ENCODE measurements at places on chromosomes 12 and 14.

GRCh38 chr12:47965581-47965980, 2.2 kb downstream of the TMEM106C start:
- no peak for DNase-seq

DNA sequence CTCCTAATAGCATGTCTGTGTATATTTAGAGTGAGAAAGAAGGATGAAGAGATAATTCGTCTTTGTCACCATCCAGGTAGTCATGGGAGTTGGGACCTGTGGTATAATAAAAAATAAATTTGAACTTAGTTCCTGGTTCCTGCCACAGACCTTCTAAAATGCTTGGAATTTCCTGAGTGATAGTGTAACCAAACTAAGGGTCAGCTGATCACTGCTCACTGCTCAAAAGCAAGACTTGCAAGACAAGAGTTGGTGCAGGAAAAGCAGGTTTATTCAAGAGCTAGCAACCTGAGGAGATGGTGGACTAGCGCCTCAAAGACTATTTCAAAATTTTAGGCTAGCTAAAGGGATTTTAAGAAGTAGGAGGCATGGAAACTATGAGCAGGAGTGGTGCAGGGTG, 19.1 kb downstream of the ANG start:
- DNase-seq = no peak

DNA sequence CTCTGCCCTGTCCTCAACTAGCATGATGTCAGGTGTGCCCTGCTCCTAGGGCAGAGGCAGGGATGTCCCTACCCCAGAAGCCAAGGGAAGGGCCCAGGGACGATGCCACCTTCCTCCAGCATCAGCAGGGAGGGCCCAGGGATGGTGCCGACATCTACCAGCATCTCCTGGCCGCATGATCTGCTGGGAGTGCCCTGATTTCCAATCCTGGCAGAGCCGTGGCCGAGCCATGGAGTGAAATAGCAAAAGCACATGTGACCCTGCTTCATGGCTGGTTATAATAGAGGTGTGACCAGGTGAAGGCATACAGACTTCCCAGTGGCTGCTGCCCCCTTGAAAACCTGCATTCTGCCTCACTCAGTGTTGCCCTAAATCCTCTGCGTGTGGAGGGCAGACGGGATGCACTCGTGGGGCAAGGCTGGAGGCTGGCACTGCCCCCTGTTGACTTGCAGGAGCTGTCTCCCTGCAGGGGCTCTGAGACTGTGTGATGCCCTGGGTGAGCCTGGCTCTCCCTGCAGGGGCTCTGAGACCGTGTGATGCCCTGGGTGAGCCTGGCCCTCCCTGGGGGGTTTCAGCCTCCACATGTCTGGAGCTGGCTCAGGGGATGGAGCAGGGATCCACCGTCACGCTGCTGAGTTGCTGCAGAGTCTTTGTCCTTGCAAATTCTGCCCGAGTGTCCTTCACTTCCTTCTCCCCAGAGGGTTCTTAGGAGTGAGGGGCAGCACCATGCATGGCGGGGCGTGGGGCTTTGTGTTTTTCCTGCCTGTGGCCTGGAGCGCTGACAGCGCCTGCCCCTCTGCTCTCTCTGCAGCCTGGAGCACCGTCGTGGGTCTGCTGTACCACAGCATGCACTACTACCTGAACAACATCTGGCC, 51.7 kb downstream of the ADGRD1 start:
- DNase-seq = no peak

- DNase-seq = no peak
Observed at GRCh38 chr14:103549361-103550311, 12.8 kb downstream of the BAG5 start.

- no peak for DNase-seq
Observed at GRCh38 chr12:46470036-46470627, 97.6 kb upstream of the SLC38A2 start.

DNA sequence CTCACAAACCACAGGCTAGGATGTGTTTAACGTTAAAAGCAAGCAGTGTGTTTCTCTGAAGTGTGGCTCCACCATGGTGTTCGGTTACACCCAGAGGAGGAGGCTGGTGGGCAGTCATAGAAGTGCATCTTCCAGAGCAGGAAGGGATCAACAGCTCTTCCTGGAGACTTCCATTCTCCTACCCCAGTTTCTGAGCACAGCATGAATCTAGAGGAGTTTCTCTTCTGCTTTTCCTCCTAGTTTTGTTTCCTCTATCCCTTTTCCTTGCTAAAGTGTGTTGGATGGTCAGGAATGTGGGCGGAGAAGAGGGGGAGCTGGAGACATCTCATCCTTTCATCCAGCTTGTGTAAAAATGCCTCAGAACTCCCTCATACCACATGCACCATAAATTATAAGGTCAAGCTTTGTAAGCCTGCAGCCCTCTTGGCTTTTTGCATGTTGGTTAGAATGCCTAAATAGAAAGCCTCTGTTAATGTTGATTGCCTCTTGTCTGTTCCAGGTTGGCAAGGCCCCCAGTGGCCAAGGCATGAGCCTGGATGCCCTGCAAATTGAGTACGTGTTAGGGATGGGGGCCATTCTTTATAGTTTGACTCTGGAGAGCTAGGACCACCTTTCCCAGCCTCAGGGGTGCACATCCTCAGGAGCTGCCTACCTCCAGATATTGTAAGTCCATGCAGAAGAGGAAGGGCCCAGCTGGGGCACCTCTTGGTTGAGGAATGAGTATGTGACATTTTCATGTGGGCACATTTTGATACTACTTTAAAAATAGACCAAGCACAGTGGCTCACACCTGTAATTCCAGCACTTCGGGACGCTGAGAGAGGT, 4.0 kb upstream of the CKAP4 start:
- no peak for DNase-seq

DNA sequence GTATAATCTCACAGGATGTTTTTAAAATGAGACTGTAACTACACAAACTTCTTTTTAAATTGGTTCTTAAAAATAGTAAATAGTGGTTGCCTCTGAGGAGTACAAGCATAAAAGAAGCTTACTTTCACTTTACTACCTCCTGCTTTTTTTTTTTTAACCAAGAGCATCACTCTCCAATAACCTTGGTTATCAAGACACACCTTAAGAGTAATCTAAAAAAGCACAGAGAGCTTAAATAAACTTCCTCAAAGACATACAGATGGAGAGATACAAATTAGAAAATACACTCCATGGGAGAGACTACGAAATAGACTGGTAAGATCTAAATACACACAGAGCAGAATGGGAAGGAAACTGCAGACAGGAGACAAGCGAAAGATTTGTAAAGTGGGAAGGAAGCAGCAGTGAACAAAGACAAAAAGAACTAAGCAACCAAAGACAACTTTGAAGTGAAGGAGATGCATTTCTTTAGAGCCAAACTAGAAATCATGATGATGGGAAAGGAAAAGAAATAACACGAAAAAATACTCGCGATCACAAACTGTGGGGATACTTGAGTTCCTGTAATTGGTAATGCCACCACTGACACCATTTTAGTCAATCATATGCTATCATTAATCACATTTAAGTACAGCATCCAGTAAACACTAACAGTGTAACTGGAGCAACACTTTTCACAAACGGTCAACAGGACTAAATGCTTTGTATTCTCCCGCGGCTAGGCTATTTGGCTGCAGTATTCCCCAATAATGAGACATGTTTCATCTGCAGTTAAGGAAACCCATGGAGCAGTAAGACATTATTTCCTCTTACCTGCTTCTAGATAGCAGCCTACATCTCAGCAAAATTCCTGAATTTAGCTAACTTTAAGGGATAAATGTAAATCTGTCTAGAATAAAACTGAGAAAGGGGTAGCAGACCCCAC, 8.2 kb downstream of the SINHCAF start:
- no peak for DNase-seq

DNA sequence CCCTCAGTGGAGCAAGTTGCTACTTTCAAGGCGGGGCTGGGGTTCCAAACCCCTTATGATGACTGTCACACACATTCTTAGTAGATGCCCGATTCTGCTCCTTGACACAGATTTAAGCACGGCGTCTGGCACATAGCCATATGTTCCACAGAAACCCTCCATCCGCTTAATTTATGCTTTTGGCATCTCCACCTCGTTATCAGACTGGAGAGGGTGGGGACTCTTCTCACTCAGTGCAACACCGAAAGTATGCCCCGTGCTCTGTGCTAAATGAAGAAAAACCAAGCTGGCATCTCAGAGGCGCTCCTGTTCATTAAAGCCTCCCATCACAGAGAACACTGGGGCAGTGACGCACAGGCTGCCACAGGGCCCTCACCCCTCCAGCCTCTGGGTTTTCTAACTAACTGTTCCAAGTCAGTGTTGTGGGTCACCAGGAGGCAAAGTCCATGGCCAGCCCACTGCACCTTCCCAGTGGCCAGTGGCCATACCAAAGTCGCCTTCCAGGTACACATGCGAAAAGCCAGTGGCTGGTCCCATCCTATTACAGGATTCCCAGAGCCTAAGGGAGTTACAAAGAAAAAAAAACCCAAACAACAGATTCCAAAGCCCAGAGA, 27.3 kb downstream of the CCDC88C start:
- DNase-seq = no peak

GRCh38 chr14:53265025-53265424, 111.9 kb upstream of the DDHD1 start:
- no peak for DNase-seq

DNA sequence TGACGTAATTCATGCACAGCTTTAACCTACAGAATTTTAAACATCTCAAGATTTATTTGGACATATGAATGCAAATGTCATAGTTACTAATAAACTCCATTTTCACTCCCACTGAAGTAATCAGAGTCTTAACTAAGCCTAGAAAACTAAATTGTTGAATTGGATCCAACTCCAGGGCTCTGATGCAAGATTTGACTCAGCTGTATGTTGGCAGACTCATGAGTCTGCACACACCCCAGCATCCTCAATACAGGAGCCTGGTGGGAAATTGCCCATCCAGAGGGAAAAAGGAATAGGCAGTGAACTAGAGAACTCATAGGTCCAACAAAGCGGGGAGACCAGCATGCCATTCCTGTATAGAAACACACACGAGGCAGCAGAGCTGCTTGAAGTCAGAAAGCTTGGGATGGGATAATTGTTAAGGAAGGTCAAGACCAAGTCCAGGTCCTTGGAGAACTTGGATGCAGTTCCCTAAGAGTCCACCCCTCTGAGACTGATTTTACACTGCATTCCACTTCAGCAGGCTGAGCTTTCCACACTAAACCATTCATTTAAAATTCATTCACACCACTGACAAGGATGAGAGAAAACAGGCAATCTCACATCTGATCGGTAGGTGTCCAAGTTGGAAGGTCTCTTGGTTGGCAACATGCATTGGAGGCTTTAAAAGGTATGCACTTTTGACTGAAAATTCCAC, 14.4 kb downstream of the TMTC1 start:
- no peak for DNase-seq

- no peak for DNase-seq
Observed at GRCh38 chr14:77185093-77185465, 3.5 kb downstream of the TMEM63C start.

DNA sequence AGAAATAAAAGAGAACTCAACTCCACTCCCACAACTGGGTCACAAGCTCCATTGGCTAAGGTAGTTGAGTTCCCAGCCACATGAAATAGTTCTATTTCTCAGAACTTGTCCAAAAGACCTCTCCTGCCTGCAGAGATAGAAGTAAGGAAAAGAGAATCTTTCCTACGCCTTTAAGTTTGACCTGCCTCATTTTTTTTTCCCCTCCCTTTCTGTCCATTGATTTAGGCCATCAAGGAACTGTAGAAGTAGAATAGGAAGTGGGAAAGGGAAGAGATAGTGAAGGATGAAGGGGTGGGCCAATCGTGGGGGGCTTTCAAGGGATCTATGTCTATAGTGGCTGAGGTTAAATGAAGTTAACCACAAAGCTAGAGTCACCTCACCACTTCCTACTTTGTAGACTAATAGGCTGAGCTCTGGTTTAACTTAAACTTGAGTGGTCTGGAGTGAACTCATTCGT, 13.9 kb upstream of the NUDT4 start:
- DNase-seq = no peak

- DNase-seq = no peak
Observed at GRCh38 chr14:67191768-67192290, 2.6 kb downstream of the GARIN2 start.

GRCh38 chr14:47040550-47040949, 389.0 kb upstream of the RPL10L start:
- DNase-seq = no peak

GRCh38 chr14:71320734-71321573, 413.7 kb downstream of the PCNX1 start:
- peak; percentile 75 for DNase-seq

DNA sequence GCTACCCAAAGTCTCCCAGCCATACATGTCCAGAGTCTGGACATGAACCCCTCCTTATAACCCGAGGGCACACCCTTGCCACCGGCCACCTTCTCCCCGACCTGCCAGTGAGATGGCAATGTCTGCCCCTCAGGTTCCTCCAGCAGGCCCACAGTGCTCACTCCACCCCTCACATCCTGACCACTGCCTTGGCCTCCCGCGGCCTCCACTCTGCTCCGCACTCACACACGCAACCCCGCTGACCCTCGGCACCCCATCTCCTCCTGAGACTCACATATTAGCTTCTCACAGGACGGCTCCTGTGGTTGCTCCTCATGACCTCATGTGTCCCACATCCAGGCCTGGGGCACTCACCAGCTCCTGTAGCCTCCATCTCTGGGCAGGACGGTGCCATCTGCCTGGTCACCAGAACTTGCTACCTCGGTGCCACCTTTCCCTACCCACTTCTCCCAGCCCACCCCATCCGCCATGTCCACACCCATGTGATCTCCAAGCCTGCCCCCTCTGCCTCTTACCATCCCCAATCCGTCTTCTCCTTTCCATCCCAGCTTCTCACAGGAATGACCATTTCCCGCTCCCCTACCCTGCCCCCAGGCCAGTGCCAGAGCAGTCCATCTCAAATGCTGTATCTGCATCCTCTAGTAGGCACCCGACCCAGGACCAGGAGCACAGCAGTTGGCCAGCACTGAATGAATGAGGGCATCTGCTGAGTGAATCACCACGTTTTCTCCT, 198.6 kb upstream of the DIO3 start:
- no peak for DNase-seq

DNA sequence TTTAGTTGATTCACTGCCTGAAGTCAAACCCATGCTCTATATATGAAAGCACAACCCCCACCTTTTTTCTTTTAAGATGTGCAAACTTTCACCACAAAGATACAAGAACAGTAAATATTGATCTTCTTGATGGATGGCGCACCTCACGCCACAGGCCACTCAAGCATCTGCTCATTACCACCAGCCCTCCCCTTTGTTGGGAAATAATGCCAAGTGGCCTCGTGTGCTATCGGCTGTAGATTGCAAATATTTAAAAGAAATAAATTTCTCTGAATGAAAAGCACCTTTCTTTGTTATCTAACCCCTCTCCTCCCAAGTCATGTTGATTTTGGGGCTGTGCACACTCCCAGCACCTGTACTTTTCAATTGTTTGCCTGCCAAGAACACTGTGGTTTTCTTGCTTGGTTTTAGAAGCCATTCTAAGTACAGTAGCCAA, 122.7 kb downstream of the C12orf42 start:
- no peak for DNase-seq

All from activated T-cell treated with anti-CD3 and anti-CD28 coated beads, Interleukin-2, amount 50 U/mL, for 1 hour (primary cell).